Stimulated activated naive B cell treated with anti-CD40 and anti-IgM and Interleukin-4, amounts not matched to agents 10 μg/mL and 1 μg/mL and 100 μg/mL, for 72 hours (primary cell): ENCODE measurements at places on chromosomes 4 and X.

DNA sequence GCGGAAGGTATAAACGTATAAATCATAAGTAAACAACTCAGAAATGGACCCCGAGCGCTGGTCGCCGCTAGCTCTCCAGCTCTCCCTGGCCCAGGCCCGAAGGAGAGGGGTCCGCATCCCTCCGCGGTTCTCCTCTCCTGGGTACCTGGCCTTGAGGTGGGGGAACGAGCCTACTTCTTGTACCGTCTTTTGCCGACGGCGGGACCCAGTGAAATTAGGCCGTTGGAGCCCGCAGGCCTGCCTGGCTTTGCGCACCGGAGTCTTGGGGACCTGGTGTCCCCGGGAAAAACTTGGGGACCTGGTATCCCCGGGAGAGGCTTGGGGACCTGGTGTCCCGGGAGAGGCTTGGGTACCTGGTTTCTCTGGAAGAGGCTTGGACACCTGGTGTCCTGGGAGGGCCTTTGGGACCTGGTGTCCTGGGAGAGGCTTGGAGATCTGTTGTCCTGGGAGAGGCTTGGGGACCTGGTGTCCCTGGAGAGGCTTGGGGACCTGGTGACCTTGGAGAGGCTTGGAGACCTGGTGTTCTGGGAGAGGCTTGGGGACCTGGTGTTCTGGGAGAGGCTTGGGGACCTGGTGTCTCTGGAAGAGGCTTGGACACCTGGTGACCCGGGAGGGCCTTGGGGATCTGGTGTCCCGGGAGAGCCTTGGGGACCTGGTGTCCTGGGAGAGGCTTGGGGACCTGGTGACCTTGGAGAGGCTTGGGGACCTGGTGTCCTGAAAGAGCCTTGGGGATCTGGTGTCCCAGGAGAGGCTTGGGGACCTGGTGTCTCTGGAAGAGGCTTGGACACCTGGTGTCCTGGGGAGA lies 12.0 kb downstream of the SHOX start:
- DNase-seq, result no peak

DNA sequence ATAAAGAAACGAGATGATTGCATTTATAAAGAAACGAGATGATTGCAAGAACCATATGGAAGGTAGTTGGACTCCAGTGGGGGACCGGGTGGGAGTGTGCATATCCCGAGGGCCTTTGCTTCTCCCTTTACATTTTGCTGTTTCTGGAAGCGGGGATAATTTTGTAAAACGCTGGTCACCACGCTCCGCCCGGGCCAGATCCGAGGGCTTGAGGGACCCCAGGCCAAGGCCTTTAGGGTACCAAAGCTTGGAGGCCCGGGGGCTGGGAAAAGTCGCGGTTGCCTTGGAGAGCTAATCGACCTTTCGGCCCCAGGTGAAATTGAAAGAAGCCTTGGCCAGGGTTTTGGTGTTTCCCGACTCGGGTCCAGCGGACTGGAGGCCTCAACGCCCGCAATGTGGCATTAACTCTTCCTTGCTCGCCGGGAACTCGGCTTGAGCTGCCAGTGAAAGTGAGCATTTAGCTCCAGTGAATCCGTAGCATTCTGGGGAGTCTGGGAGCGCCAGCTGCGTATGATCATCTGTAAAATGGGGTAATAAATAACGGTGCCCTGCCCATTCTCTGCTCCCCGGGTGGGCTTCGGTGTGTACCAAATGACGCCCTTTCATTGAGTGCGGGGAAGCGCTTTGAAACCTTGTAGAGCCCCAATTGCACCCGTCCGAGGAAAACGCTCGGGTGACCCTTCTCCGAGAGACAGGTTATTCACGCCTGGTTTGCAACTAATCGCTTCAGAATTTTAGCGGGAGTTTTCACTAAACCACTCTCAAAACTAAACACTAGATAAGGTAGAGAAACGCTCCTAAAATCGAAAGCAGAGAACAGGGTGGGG lies 4.5 kb downstream of the NKX3-2 start:
- no peak for DNase-seq

DNA sequence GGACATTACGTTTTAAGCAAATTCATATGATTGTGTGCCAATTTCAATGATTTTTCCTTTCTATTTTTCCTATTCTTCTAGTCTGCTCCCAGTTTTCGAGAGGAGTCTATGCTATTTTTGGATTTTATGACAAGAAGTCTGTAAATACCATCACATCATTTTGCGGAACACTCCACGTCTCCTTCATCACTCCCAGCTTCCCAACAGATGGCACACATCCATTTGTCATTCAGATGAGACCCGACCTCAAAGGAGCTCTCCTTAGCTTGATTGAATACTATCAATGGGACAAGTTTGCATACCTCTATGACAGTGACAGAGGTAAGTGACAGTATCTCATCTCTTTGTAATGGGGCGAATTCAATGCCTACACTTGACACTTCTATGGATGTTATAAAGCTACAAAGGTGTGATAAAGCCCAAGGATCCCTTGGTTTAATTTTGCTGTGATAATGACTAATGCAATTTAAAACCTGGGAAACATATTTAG lies 83.0 kb downstream of the GRIA2 start:
- DNase-seq, result no peak

DNA sequence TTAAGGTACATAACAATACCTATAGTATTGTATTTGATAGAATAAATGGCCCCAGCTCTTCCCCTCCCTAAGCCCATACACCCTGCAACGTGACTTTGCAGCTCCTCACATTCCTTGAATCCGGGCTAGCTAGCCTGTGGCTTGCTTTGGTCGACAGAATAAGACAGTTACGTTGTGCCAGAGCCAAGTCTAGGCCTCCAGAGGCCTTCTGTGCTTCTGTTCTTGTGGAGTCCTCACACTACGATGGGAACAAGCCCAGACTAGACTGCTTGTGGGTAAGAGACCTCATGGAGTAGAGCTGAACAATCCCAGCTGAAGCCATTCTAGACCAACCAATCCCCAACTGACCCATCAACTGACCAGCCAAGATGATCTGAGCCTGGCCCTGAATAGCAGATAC lies 102.4 kb upstream of the PLAC1 start:
- DNase-seq, result no peak

- no peak for DNase-seq
These were observed 47.4 kb upstream of the PHOX2B start for GRCh38 chr4:41795796-41796385.

DNA sequence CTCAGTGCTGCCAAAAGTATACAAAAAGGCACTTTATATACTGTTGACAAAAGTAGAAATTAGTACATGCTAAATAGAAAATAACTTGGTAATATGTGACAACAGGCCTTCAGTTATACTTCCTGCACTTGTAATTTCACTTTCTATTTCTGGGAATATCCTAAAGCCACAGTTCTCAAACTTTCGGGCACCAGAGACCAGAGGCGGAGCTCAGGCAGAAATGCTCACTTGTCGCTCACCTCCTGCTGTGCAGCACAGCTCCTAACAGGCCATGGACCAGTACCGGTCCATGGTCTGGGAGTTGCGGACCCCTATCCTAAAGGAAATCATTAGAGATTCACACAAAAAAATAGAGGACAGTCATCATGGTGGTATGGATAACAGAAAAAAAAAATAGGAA lies 25.7 kb downstream of the ACSL4 start:
- no peak for DNase-seq

DNA sequence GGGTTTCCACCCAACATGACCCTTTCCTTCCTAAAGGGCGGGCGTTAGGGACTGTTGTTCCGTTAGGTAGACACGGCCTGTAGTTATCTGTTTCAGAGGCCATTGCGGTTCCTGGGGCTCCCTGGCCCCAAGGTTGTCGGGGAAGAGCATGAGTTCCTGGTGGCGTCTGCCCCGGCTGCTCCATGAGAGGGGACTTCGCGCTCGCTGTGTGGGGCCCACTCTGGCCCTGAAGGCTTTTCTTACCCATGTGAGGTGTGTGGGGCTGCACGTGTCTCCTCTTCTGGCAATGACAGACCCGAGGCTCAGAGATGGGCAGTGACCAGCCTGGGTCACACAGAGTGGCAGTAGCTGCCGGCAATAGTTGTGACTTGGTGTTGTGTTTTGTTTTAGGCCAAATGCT lies 9.1 kb downstream of the TADA2B start:
- no peak for DNase-seq

GRCh38 chr4:113973345-113973744 lies 6.1 kb downstream of the ARSJ start:
- no peak for DNase-seq

- DNase-seq, result no peak
These were observed at the start of gene BTC for GRCh38 chr4:74794382-74795010. BTC (minus strand) TSS chr4:74794523; CDS start chr4:74794325, 198 bp downstream.

- no peak for DNase-seq
These were observed 268.7 kb upstream of the GK2 start for GRCh38 chr4:79676705-79677104.
